CD4-positive, alpha-beta T cell treated with Interleukin-10 for 1 hour (primary cell): ENCODE measurements at places on chromosomes 12 and 14.

GRCh38 chr14:68501171-68501570 lies 291.7 kb downstream of the ZFP36L1 start:
- no peak for DNase-seq

- DNase-seq, result no peak
Measured at GRCh38 chr12:100395811-100396210, 38.9 kb downstream of the SLC17A8 start.

DNA sequence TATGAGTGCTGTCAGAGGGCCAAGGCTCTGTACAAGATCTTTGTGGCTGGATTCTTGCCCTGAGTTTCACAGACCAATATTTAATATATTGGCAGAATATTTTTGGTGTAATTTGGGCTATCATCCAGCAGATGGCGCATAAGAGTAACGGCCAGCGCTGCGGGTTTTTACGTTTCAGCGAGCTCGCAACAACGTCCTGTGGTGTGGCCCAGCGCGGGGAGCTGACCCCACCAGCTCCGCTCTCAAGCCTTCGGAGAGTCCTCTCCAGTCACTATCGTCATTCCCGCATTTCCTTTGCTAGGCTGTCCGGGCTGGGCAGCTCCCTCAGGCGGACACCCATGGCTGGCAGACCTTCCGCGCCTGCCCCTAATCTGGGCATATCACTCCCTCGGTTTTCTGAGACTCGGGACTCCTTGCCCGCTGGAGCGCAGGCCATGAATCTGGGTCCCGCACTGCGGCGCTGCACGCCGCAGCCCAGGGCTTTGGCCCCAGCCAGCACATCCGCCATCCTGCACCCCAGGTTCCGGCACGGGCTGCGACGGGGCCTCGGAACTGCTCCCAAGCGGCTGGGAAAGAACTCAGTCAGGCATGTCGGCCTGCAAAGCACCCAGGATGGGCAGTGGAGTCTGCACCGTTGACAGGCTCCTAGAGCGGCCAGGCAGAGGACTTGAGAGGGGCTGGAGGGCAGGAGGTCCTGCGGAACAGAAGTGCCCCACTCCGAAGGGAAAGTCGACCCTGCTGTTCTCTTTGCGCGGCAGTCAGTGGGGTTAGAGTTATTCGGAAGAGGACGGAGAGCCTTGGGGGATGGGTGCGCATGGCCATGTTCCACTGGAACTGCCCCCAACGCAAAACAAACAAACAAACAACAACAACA lies 18.4 kb downstream of the OLR1 start:
- peak; percentile 76 for DNase-seq

DNA sequence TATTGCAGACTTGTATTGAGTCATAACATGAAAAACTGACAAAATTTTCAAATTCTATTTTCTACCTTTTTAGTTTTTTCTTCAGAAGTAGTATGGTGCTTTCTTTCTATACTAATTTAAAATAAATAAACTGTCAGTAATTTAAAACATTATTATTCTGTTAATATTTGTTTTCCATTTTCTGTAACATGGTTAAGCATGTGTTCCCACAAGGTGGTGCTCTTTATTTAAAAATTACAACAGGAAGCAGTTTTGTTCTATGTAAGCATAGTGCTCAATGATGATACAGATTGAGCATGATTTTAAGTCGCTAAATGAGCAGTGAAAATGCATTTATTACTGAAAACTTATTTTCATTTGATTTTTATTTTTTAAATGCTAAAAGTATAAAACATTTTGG lies 114.6 kb downstream of the PPFIA2 start:
- peak; percentile 41 for DNase-seq

DNA sequence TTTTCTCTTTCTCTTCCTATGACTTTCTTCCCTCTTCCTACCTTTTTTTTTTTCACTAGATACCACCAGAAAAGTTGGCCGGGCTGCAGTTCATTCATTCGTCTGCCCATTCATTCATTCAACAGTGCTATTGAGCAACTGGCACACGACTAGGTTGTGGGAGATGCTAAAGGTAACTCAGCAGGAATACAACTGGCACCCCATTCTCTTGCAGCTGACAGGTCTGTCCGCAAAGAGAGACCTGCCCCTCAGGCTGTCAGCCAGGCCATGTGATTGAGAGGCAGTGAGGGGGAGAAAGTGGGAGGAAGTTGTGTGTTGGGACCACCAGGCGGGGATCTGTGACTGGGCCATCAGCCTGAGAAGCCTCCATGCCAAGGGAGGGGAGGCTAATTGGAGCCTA lies 105.2 kb downstream of the TSPAN9 start:
- DNase-seq, result no peak

GRCh38 chr14:54866588-54866987 lies 36.0 kb downstream of the GCH1 start:
- no peak for DNase-seq

- peak; percentile 50 for DNase-seq
Measured at GRCh38 chr12:115998119-115998633, 279.3 kb downstream of the MED13L start.

- DNase-seq, result no peak
Measured at GRCh38 chr14:57875985-57876384, 10.1 kb upstream of the SLC35F4 start.

DNA sequence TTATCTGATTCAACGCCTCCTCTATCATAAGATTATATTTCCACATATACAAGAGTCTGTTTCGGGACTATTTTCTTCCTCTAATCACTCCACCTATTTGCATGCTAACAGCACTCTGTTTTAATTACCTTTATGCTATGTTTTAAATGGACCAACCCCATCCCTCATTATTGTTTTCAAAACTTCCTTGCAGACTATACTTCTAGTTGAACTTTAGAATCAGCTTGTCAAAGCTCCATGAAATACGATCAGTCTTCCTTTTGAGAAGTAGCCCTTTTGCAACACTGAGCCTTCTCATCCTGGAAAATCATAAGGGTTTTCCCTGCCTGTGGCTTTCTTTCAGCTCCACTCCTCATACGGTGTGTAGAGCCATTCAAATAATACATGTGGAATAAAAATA lies 36.9 kb downstream of the ATG14 start:
- DNase-seq, result no peak

DNA sequence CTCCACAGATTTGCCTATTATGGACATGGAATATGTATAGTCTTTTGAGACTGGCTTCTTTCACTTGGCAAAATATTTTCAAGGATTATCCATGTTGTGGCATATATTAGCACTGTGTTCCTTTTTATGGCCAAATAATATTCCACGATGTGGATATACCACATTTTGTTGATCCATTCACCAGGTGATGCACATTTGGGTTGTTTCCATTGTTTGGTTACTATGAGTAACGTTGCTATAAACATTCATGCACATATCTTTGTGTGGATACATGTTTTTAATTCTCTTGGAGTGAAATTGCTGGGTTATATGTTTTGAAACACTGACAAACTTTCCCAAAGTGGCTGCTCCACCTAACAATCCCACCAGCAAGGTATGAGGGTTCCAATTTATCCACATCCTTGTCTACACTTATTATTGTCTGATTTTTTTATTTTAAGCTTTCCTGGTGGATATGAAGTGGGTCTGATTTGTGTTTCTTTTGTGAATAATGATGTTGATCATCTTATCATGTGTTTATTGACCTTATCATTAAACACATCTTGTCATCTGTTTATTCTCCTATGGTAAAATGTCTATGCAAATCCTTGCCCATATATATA lies 116.2 kb upstream of the FRMD6 start:
- DNase-seq, result no peak

GRCh38 chr12:124039276-124039675 lies 66.3 kb downstream of the ZNF664 start:
- DNase-seq, result no peak

DNA sequence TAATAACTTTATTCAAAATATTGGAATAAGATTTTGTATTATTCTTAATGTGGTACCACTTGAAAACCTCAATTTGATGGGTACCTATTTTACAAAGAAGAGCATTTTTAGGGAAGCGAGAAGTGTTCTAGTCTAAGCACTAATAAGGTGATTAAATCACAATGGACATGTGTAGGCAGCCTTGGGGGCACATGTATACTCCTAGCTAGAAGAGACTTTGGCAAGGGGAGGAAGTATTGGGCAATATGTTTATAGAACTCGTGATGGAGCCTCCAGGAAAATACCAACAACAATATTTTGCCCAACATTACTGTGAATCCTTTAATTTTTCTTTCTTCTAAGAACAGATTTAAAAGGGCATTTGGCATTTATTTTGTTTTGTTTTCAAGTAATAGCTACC lies 280.3 kb downstream of the ADAMTS20 start:
- DNase-seq, result no peak

GRCh38 chr12:79351251-79351650 lies 339.5 kb downstream of the PAWR start:
- DNase-seq, result no peak

- no peak for DNase-seq
Measured at GRCh38 chr12:25689996-25690501, 137.0 kb upstream of the LMNTD1 start.

- no peak for DNase-seq
Measured at GRCh38 chr12:51961834-51962233, 10.3 kb downstream of the ACVR1B start.

DNA sequence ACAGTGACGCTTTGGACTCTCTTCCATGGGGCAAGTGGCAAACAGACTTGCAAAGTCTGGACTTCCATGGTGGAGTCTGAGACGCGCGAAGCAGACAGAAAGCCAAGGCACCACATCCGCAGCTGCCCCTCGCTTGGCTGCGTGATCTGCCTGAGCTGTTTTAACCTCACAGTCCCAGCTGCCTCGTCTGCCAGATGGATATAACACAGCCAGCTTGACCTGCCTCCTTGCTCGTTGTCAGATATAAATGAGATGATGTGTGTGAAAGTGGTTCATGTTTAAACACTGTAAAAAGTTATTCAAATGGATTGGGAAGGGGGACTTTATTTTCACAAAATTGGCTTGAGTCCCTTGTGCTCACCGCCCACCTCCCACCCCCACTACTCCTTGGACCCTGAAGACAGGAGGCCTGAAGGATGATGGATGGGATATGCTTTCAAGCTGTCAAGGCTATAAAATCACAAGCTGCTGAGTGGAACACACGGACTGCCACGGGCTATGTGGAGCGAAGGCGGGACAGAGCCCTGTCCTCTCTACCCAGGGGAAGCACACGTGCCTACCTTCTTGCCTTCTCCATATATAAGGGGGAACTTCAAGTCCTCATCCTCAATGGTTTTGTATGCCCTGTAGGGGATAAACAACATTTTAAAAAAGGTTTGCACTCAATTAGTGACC lies 226.9 kb downstream of the MON2 start:
- DNase-seq, result no peak

- DNase-seq, result no peak
Measured at GRCh38 chr12:58504143-58504938, 416.0 kb downstream of the LRIG3 start.

GRCh38 chr14:101731187-101732080 lies 30.1 kb upstream of the PPP2R5C start:
- peak; percentile 89 for DNase-seq

GRCh38 chr12:121966959-121967358 lies 48.6 kb downstream of the CFAP251 start:
- no peak for DNase-seq

GRCh38 chr12:113462117-113462774 lies 9.4 kb downstream of the LHX5 start:
- peak; percentile 64 for DNase-seq

- DNase-seq, result no peak
Measured at GRCh38 chr12:5014269-5014668, 29.4 kb upstream of the KCNA5 start.

DNA sequence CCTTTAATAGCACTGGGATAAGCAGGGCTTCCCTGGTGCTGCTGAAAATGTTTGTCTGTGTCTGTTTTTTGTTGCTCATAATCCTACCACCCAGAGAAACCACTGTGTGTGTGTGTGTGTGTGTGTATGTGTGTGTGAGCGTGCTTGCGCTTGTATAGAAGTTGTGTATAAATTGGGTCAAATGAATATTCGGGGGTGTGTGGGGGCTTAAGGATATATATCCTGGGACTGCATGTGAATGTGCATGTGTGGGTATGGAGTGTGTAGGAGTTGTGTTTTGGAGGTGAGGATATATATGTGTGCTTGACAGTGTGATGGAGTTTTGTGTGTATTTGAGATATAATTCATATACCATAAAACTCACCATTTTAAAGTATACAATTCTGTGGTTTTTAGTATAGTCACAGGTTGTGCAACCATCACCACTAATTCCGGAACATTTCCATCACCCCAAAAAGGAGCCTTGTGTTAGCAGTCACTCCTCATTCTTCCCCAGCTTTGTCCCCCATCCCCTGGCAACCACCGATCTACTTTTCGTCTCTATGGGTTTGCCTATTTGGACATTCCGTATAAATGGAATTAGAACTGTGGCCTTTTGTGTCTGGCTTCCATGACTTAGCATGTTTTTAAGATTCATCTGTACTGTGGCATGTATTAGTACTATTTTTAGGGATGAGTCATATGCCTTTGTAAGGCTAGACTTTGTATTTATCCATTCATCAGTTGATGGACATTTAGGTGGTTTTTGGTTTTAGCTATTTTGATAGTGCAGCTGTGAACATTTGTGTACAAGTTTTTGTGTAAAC lies 25.6 kb downstream of the TCTN1 start:
- DNase-seq, result no peak

- no peak for DNase-seq
Measured at GRCh38 chr12:124648710-124649384, 81.4 kb upstream of the NCOR2 start.

DNA sequence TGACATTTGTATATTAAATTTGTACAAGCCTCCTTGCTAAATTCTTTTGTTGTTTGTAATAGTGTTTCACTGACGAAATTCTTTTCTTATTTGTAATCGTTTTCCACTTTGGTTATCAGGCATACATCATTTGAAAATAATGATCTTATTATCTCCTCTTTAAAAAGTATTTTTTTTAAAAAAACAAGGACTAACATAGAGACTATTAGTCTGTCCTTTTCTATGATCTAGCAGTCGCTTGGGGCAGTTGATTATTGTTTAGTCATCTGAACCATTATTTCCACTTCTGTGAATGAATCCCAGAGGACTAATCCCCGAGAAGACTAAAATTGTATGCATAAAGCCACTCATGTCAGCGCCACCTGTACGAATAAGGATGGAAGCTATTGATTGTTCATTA lies 11.5 kb downstream of the ADGRD1 start:
- no peak for DNase-seq

DNA sequence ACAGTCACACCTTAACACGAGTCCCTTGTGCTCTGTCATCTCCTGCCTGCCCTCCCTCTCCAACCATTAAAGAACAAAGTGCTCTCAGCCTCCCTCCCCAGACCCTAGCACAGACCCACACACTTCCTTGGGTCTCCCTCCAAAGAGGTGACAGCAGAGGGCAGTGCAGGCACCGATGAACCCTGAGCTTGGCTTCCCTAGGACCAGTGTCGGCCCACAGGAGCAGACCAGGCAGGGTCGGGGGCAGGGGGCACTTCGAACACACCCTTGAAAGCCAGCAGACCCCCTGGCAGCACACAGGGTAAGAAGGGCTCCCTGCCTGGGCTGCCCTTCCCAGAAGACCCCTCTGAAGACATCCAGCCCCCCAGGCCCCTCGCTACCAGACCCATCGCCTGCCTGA lies 7.0 kb downstream of the CDK2AP1 start:
- no peak for DNase-seq

GRCh38 chr14:21999402-21999801 lies 325.8 kb upstream of the OR4E1 start:
- DNase-seq, result no peak

GRCh38 chr14:90179809-90180779 lies 76.3 kb upstream of the PSMC1 start:
- no peak for DNase-seq
